ENCODE measurements at places on chromosomes 1 and 21. TPM values are rescaled to one million over a fixed set of nuclear protein-coding genes. Genes with fewer than 3 reads are reported as not detected.

DNA sequence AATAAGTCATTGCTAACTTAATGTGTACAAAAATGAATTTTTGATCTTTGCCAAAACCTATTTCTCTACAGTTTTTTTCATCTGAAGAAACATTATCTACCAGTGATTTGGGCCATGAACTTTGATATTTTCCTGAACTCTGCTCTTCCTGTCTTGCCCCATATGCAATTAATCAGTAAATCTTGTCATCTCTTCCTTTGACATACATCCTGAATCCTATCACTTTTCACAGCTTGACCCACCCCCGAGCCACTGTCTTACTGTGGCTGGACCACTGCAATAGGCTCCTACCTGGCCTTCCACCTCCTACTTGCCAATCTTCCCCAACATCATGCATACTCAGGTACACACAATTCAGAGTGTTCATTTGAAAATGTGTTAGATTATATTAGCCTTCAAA is 46.4 kb downstream of the RGS13 start:
- no peak for DNase-seq

DNA sequence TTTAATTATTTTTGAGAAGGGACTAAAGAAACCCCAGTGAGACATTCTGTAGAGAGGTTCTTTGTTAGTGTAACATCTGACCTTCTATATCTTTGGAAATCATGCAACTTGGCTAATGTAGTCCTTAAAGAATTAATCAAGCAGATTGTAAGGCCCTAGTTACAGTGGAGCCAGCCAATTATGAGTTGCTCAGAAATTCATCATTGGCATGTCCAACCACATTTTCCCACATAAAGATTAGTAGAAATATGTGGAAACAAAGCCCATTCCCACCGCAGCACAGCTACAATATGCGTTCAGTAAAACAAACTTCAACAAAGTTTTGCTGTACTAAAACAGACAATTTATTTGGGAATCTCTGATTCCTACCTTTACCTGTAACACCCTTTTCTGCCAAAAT is 27.8 kb downstream of the WNT2B start:
- DNase-seq: no peak

- DNase-seq: no peak
Observed at GRCh38 chr1:70490153-70490552, 79.1 kb downstream of the CTH start.

DNA sequence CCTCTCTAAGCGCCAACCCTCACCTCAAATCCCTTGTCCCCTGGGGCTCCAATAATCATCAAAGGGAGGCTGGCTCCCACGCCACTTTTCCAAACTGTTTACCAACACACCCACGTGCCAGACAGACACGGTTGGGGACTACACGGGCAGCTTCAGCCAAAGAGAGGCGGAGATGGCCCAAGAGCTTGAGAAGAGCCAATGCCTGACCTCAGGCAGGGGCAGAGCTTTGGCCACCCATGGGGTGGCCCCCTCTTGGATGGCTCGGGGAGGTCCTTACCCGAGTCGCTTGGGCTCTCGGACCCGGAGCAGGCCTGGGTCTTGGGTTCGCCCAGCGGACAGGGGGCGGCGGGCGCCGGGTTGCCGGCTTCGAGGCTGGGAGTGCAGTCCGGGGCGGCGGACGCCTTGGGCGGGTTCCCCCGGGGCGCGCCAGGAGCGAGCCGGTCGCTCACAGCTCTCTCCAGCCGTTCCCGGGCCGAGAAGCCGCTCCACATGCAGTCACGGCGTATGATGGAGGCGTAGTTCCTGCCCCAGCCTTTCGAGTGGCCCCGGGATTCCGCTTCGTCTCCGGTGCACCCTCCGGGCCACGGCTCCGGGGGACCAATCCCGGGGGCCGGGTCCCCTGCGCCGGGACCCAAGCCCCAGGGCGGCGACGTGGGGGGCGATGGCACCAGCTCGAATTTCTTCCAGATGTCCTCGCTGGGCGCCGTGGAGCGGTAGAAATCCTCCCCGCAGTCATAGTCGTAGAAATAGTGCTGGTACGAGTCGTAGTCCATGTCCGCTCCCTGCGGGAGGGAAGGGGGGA is 854 bp downstream of the MYCL start:
- peak; percentile 51 for DNase-seq

UQCRHL gene
- 6.1 TPM for total RNA-seq

DNA sequence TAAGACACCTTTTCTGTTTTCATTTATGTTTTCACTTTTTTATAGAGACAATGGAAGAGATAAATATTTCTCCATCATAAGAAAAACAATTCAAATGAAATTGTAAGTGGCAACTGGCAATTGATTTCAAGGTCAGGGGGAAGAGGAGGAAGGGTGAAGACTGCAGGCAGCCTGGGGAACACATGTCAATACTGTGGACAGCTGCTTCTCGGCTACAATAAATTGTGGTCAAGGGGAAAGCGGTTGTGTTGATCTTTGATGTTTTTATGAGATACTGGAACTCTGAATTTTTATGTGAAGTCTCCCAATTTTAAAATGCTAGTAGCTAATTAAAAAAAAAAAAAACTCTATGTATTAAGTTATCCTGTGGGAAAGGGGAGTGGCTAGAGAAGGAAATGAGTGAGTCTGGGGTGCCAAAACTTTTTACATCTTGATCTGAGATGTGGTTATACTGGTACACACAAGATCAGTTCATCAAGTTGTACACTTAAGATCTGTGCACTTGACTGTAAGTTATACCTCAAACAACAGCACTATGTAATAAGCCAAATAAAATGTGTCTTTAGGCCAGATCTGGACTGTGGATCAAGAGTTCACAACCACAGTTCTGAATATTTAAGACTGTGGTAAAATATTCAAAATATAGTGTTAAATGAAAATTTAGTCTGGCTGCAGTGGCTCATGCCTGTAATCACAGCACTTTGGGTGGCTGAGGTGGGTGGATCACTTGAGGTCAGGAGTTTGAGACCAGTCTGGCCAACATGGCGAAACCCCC is 18.0 kb downstream of the SSX2IP start:
- no peak for DNase-seq

DNA sequence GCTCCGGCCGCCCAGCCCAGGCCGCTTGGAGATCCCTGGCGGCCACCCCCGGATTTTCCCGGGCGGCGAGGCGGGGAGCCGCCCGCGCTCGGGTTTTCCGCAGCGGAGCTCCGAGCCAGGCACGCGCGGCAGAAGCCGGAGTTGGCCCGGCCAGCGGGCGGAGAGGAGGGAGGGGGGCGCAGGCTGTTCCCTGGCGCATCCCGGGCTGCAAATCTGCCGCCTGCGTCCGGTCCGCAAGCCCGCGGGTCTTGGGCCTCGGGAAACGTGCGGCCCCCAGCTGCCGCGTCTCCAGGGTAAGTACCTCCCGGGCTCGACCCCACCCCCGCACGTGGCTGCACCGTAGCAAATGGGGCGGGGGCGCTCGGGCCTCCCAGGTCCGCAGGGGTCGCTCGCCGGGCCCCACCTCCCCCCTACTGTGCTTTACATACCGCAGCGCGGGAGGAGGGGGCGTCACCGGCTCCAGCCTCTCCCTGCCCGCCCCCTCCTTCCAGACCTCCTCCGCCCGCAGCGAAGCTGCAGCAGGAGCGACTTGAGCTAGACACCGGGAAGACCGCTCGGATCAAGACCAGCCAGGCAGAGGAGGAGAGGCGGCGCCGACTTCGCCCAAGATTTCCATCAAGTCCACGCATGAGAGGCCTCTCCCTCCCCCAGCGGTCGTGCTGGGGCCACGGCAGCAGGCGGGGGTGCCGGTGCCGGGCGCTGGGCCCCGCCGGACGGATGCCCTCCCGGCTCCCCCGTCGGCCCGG is 1.6 kb downstream of the TMEM200B start:
- peak; percentile 56 for DNase-seq
